ENCODE measurements at places on chromosomes 5 and 9. TPM values are rescaled to one million over a fixed set of nuclear protein-coding genes. Genes with fewer than 3 reads are reported as not detected.

The PTGER4 gene
- 2.7 TPM for total RNA-seq

The CATSPER3 gene
- total RNA-seq: not detected

The LAMC3 gene
- total RNA-seq: under 0.01 TPM

The NXNL2 gene
- 0.97 TPM for total RNA-seq

The SYK gene
- total RNA-seq: not detected

The DNAH5 gene
- 1.1 TPM for total RNA-seq

The CTXN3 gene
- total RNA-seq: not detected

The CBY3 gene
- total RNA-seq: not detected

The EDIL3 gene
- 182 TPM for total RNA-seq

The NR5A1 gene
- total RNA-seq: not detected

The CEL gene
- total RNA-seq: 0.46 TPM

The RASGEF1C gene
- total RNA-seq: not detected

The ARSK gene
- 24.2 TPM for total RNA-seq

The CCDC127 gene
- total RNA-seq: 5.3 TPM

The STING1 gene
- total RNA-seq: 14.2 TPM

The PCDHGB2 gene
- total RNA-seq: 2.4 TPM

The CANX gene
- total RNA-seq: 1,230 TPM

The TAF11L5 gene
- not detected for total RNA-seq

The PCDHA3 gene
- 0.23 TPM for total RNA-seq

The FSTL4 gene
- not detected for total RNA-seq

The COL5A1 gene
- 1,941 TPM for total RNA-seq

The NEUROG1 gene
- total RNA-seq: not detected

The CEP78 gene
- total RNA-seq: 22.9 TPM

The ZNF454 gene
- 3.6 TPM for total RNA-seq

The PCDHB8 gene
- 0.89 TPM for total RNA-seq

The PTPDC1 gene
- total RNA-seq: 11.0 TPM

The SMIM32 gene
- total RNA-seq: not detected

The RLN2 gene
- not detected for total RNA-seq

The SHISAL2B gene
- not detected for total RNA-seq

The IQGAP2 gene
- total RNA-seq: 51.4 TPM

The FAM13B gene
- 19.9 TPM for total RNA-seq

The NRG2 gene
- total RNA-seq: under 0.01 TPM

The LRRC70 gene
- 1.2 TPM for total RNA-seq

The IGFBPL1 gene
- total RNA-seq: not detected

The PCDHAC2 gene
- 0.30 TPM for total RNA-seq

The SPATA31C1 gene
- not detected for total RNA-seq

The HAVCR1 gene
- not detected for total RNA-seq

The TSSK1B gene
- 0.30 TPM for total RNA-seq

The FOXD4L4 gene
- total RNA-seq: 0.18 TPM

The XPA gene
- 3.9 TPM for total RNA-seq

The ZBED3 gene
- 1.3 TPM for total RNA-seq

The HAPLN1 gene
- total RNA-seq: 24.8 TPM

Data from smooth muscle cell of the umbilical artery (primary cell).